ENCODE measurements at places on chromosomes 4 and X.

DNA sequence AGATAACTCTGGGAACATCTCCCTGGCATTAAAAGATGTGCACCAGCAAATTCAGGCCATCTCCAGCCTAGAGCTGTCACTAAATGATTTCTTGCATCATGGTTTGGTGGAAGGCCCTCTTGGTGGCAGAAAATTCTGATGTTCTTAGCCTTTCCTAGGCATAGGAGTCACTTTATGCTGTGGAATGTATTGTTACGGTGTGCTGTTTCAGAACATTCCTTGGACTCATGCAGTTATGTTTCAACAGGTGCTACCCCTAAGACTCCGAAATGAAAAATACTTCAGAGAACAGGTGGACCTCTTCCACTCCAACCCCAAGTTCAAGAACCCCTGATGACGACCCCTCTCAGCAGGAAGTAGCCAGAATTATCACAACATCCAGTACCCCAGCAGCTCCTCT lies 20.3 kb upstream of the PAPSS1 start:
- DNase-seq = no peak

- no peak for DNase-seq
Observed at GRCh38 chr4:152719801-152720556, 40.2 kb upstream of the TMEM154 start.

GRCh38 chrX:9942086-9942485 lies 25.1 kb upstream of the CLDN34 start:
- no peak for DNase-seq

- no peak for DNase-seq
Observed at GRCh38 chr4:105967058-105967658, 71.9 kb downstream of the NPNT start.

DNA sequence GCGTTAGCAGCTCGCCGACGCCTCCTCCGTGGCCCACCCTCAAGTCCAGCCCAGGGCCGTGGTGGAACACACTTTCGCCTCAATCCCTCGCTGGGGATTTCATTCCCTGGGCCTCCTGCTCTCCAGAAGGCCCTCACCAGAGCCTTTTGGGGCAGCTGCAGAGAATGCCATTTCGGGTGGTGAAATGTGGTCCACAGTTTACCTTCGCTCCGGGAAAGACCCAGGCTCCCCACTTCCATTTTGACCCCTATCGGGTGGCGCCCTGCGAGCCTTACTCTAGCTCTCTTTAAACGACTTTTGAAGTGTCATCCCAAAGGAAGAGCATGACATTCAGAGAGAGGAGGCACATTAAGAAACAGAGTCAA lies 496 bp downstream of the SH2D1A start:
- DNase-seq = no peak

GRCh38 chrX:105273326-105273725 lies 52.8 kb upstream of the TEX13A start:
- DNase-seq = no peak

DNA sequence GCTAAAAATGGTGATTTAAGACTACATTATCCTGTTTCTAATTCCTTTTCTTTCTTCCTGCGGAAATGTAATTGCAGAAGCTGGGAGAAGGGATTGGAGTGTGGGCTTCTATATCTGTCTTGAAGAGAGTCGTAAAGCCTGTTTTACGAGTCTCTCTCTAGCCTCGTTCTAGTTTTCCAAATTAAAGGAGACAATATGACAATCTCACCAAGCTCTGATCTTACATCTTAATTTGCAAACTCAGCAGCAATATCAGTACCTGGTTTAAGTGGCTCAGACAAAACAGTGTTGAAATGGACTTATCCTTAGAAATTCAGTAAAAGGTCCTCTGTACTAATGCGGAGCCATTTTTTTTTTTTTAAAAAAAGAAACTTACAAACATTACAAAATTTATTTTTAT lies 349.5 kb upstream of the HAND2 start:
- no peak for DNase-seq

DNA sequence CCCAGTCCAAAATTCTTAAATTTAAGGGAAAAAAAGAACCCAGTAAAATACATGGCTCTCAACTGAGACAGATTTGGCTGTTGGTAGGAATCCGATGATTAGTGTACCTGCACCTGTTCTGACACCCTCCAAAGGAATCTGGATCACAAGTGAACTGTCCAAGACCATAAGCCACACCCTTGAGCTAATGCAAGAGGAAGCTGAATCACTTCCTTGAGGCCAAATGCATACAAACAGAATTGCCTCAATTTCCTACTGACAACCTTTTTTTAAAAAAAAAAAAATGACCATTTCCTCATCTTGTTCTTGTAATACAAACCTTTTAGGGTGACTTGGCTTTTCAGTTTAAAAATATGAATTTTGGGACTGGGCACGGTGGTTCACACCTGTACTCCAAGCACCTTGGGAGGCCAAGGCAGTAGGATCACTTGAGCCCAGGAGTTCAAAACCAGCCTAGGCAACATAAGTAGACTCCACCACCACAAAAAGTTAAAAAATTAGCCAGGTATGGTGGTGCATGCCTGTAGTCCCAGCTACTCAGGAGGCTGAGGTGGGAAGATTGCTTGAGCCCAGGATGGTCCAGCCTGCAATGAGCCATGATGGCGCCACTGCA lies 10.7 kb upstream of the FBXL5 start:
- no peak for DNase-seq

All from brain microvascular endothelial cell (primary cell).